ENCODE measurements at places on chromosomes 13 and 19.

- DNase-seq, result no peak
Measured at GRCh38 chr19:8513036-8513686, 806 bp downstream of the ZNF414 start.

GRCh38 chr13:20608438-20609020 is 41.6 kb downstream of the IFT88 start:
- DNase-seq, result no peak

DNA sequence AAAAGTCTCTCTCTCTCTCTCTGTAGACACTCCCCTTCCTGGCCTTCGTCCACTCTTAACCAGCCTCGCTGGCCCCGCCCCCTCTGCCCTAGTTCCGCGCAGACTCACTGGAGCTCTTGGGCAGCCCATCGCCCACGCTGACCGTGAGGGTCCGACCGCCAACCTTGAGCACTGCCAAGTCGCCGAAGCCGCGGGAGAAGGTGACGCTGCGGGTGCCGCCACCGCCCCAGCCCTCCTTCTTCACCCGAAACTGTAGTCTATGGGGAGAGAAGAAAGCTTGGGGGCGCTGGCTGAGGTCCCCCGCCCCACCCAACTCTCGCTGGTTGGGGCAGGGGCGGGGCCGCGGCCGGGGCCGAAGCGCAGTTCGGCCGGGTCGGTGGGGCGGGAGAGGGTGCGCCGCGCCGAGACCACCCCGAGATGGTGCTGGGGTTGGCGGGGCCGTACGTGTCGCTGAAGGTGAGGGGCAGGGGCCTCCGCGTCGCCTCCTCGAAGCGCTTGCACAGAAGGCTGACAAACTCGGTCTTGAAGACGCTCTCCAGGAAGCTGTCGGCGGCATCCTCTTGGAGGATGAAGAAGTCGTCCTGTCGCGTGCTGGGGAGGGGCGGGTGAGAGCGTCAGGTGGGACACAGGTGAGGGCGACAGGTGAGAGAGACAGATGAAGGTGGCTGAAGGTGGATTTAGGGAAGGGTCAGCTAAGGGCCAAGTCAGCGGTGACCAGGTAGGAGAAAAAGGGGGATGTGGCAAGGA is 12.6 kb upstream of the ZNF414 start:
- DNase-seq, result peak; percentile 77

- DNase-seq, result no peak
Measured at GRCh38 chr19:30084390-30084819, 142.4 kb downstream of the URI1 start.

GRCh38 chr19:17243211-17243829 is 2.4 kb downstream of the NR2F6 start:
- no peak for DNase-seq

DNA sequence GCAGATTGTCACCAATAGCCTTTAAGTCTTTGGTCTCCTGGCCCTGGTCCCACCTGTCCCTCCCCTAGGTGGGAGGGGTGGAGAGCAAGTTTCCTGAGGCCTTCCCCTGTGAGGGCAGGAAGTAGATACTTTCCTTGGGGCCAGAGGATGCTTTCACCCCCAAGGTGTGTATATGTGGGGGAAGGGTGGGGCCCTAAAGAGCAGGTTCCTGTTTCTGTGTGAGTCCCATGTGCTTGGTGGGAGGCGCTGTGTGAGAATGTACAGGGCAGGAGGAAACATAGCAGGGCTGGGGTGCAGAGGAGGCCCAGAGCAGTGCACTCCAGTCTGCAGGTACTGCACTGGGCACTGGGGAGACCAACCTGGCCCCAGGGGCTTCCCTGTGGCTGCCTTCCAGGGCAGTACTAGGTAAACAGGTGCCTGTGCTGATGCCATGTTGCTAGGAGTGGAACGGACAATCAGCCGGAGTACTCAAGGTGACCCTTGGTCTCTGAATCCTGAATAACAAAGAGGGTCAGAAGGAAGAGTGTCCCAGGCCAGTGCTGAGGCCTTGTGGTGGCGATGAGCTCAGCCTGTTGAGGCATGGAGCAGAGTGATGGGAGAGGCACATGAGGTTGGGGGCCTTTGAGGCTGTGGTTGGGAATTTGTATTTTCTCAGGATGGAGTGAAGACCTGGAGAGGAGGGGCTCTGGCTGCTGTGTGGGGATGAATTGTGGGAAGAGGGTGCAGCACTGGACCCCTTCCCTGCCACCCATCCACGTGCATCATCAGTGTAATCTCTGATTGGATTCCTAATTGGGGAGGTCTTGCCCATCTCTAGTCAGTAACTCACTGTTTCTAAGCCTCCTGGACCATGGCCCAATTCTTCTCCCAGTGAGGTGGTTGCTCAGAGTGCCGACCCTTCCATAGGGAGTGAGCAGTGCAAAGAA is 5.1 kb downstream of the EGLN2 start:
- DNase-seq, result no peak

GRCh38 chr19:517721-518597 is 10.7 kb downstream of the TPGS1 start:
- no peak for DNase-seq

DNA sequence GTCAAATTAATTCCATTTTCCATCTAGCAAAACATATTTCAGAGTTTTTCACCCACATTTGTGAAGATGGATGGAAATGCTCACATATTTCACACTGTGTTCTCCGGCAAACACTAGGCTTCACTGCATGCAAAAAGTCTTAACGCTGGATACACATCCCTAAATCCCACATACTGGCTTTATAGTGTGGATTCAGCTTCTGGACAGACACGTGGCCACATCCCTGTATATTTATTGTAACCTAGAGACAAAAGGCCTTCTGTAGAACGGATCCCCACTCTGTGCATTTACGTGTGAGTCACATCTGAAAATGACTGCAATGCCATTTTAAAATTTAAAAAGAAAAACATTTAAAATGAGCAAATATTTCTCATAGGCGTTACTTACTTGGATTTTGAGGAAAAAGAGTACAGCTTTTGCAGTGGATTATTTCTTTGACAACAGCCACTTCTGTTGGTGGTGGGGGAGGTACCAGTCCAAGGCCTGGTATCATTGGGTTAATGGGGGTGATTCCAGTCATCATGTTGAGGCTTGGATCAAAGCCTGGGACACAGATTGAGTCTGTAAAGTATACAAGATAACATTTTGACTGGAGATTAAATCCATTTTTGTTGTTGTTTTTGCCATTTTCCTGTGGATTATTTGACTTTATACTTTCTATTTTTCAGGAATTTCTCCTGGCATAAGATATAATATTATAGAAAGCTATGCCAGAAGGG is 337.7 kb downstream of the DNAJC15 start:
- DNase-seq, result no peak

- DNase-seq, result no peak
Measured at GRCh38 chr13:45870232-45870631, 18.7 kb upstream of the SIAH3 start.

DNA sequence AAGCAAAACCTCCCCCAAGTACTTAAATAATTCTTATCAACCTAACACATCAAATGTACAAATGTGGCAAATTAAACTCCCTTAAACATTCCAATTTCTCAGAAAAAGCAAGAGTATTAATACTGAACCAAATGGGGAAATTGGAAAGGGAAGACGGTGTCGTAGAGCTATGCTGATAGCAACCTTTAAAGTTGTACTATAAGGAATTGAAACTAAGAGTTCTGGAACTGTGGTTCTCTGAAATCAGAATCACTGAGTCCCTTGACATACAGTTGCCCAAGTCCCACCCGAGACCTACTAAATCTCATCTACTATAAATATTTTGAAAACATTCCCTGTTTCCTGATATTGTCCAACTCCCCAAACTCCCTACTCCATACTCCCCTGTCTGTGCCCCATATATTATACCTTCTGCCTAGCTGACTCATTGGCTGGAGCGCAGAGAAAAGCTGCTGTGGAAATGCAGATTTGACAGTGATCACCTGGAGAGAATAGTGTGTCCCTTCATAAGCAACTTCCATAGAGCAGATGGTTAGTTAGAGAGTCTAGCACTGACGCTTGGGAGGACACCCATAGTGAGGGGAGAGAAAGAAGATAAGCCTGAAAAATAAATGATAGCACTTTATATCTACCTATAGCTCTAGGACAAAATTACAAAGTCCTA is 51.4 kb upstream of the ITM2B start:
- DNase-seq, result no peak

DNA sequence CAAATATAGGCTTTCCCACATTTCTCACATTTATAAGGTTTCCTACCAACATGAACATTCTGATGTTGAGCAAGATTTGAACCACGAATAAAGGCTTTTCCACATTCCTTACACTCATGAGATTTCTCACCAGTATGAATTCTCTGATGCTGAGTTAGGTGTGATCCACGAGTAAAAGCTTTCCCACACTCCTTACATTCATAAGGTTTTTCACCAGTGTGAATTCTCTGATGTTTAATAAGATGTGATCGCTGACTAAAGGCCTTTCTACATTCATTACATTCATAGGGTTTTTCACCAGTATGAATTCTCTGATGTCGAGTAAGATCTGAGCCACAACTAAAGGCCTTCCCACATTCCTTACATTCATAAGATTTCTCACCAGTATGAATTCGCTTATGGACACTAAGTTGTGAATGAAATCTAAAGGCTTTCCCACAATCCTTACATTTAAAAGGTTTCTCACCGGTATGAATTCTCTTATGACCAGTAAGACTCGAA is 19.0 kb downstream of the ZNF790 start:
- DNase-seq, result no peak

- no peak for DNase-seq
Measured at GRCh38 chr19:47155148-47155547, 24.5 kb downstream of the SAE1 start.

DNA sequence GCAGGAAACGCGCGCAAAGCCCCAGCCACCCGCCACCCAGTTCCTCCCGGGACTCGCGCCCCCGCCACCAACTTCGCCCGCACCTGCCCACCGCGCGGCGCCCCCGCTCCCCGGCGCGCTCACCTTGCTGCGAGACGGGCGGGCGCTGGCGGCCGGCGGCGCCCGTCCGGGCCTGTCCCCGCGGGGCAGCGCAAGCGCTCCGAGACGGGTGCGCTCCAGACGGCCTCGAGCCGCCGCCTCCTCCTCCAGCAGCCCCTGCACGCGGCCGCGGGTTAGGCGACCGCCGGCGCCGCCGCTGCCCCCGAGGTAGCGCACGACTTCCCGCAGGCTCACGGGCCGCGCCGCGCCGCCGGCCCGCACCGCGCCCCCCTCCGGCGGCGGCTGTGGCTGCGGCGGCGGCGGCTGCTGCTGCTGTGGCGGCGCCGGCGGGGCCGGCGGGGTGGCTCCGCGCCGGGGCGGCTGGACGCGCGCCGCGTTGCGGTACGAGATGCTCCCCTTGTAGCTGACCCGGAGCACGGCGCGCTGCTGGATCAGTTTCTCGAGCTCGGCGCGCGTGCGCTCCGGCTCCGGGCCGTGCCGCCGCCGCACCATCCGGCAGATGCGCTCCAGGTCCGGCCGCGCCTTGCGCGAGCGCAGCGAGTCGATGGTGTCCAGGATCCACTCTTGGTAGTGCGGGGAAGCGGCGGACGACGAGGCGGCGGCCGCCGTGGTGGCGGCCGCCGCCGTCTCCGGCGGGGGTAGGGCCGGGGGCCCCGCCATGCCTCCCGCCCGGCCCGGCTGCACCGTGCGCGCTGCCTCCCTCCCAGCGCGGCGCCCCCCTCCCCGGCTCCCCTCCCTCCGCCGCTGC is 666 bp downstream of the SAMD1 start:
- DNase-seq, result peak; percentile 44

DNA sequence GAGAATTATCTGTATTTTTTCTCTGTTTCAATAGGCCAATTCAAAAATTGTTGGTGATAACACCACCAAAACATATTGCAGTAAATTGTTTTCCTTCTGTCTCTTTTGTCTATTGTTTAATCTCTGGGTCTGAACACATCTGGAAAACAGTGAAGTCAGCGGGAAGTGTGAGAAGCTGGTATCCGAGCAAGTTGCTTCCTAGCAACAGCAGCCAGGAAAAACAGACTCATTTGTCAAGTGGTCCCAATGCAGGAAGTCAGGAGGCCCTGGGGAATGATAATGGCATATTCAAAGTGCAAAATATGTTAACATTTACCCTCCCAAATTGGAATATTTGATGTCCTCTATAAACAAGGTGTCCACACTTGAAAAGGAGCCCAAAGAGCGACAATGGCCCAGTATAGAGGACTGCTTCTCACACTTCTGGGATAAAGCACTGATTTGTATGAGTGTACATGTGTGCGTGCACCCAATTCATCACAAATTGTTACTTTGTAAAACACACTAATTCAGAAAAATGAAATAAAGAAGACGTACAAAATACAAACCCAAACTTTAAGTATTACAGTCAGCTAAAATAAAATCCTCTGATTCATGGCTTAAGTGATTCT is 515.0 kb downstream of the TBC1D4 start:
- DNase-seq, result no peak

DNA sequence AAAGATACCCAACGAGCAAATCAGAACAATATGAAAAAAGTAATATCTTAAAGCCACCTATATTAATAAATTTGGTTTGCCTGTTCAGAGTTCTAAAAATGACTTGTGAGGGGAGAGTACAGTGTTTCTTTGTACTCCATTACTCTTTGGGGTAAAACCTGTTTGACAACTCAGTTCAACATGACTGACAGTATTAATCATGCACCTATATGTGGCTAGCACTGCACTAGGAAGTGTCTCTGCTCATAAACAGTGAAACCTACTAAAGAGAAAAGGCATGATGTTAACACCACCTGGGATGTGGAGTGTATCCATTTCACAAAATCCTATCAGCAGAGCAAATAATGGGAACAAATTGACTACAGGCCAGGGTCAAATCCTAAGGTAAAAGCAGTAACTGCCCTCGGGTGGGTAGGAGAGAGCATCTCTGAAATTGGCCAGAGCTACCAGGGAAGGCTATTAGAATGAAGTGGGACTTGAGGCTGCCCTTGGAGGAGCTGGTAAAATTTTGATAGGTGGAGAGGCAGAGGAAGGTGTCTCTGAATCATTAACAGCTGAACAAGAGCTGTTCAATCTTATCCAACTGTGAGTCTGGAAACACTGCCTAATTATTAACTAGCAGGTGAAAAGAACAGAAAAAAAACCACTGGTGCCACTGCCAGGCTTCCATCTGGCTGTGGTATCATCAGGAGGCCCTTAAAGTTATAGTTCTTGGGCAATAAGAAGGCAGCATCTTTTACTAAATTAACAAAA is 365.1 kb downstream of the DNAJC15 start:
- peak; percentile 74 for DNase-seq

DNA sequence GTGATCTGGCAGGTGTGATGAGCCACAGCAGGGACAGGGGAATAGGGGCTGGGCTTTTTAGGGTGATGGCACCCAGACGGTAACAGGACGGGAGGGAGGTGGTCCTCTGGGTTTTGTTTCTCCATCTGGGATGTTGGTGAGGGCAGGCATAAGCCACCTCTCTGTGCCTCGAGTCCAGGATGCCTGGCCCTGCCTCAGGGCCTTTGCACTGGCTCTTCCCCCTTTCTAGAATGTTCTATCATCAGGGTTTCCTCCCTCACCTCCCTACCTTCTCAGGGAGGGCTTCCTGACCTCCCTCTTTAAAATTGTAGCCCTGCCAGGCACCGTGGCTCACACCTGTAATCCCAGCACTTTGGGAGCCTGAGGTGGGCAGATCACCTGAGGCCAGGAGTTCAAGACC is 6.6 kb downstream of the CERS4 start:
- no peak for DNase-seq

GRCh38 chr19:29683009-29683408 is 17.7 kb downstream of the PLEKHF1 start:
- DNase-seq, result no peak

All from RWPE1 (cell line).